ENCODE measurements at places on chromosomes 2 and 18.

DNA sequence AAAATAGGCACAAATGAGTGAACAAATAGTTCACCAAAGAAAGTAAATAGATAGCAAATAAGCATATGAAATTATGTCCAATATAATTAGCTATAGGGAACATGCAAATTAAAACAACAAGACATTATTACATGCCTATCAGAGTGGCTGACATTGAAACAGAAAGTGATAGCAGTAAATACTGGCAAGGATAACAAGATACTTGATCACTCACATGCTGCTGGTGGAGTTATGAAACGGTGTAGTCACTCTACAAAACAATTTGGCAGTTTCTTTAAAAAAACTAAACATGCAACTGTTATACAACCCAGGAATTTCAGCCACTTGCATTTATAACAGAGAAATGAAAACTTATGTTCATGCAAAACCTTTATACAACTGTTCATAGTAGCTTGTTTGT lies 439.2 kb upstream of the ACVR2A start:
- DNase-seq = no peak

DNA sequence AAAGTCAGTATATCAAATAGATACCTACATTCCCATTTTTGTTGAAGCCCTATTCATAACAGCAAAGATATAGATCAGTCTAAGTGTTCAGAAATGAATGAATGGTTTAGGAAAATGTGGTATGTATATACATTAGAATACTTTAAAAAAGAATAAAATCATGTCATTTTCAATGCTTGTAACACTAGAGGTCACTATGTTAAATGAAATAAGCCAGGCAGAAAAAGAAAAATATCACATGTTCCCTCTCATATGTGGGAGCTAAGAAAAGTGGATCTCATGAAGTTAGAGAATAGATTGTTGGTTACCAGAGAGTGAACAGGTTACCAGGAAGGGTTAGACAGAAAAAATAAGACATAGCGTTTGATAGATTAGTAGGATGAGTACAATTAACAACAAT lies 1111.0 kb upstream of the SLC39A10 start:
- no peak for DNase-seq

DNA sequence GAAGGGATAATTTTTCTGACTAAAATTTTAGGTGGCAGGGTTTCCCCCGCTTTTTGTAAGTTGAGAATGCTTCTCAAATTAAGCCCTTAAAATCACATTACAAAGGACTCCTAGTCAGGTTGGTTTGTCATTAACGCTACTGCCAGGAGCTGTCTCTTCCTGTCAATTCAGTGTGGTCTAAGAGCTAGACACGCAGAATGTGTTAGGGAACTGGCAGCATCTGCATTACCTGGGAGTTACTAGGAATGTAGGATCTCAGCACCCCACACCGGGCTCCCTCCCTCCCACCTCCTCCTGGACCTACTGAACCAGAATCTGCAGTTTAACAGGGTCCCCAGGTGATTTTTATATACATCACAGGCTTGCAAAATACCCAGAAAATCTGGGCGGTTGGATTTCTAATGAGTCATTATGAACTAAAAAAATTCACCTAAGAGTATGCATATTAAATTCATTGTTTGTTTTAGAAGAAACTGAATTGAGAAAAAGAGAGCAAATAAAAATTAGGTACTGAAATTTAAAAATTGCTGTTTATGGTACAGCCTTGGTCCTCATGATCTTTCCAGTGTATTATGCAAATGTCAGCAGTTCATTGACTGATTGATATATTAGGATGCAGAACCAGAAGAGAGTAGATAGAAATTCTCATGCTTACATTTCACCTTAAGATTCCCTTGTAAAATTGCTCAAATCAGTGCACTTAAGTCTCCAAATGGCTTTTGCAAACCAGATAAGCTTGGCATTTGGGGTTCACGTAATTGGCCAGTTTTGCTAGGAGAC lies 130.9 kb upstream of the ITGA6 start:
- DNase-seq = no peak

- DNase-seq = no peak
Measured at GRCh38 chr2:36951574-36951973, 14.8 kb downstream of the STRN start.

GRCh38 chr18:14925281-14925709 lies 177.3 kb downstream of the ANKRD30B start:
- no peak for DNase-seq

- no peak for DNase-seq
Measured at GRCh38 chr2:234448506-234449184, 48.2 kb downstream of the ARL4C start.

DNA sequence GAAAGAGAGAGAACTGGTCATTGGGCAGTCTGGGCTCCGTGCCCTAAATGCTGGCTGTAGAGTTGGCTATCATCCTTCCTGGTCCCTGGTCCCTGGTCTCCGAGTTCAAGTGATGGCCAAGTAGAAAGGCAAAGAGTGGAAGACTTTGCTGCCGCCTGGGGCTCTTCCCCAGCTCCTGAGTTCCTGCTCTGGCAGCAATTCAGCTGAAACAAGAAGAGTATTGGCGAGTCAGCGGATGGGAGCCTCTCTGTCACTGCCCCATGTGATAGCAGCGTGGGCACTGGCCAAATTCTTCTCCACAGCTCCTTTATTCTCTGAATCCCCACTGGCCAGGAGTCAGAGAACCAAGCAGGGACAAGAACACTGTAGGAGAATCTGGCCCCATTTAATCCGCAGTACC lies 351.0 kb upstream of the POU3F3 start:
- no peak for DNase-seq

DNA sequence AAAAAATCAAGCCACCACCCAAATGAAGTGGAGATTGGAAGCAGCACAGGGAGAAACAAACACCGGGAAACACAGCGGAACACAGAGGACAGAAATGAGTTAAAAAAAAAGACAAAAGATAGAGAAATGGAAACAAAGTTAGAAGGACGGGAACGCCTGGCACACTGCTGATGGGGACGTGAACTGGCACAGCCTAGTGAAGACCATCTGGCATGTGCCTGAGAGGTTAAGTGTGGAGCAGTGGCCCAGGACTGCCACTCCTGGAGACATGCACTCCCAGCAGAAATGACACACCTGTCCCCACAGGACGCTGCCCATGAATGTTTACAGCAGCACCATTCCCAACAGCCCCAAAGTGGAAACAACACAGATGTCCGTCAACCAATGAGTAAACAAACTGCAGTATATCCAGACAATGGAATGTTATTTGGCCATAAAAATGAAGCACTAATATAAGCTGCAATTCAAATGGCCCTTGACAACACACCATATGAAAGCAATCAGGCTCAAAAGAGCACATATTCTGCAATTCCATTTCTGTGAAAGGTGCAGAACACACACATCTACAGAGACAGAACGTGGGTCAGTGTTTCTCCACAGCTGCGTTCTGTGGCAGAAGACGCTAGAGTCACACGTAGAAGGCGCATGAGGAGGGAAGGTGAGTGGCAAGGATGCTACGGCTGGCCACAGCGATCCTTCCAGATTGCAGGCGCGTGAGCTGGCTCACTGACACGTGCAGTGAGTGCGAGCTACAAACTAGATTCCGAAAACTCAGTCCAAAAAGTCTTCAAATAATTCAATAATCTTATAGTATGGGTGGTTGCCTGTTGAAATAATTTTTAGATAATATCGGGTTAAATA lies 24.6 kb downstream of the THAP4 start:
- no peak for DNase-seq

- DNase-seq = no peak
Measured at GRCh38 chr2:110126906-110127305, 11.3 kb upstream of the MALL start.

DNA sequence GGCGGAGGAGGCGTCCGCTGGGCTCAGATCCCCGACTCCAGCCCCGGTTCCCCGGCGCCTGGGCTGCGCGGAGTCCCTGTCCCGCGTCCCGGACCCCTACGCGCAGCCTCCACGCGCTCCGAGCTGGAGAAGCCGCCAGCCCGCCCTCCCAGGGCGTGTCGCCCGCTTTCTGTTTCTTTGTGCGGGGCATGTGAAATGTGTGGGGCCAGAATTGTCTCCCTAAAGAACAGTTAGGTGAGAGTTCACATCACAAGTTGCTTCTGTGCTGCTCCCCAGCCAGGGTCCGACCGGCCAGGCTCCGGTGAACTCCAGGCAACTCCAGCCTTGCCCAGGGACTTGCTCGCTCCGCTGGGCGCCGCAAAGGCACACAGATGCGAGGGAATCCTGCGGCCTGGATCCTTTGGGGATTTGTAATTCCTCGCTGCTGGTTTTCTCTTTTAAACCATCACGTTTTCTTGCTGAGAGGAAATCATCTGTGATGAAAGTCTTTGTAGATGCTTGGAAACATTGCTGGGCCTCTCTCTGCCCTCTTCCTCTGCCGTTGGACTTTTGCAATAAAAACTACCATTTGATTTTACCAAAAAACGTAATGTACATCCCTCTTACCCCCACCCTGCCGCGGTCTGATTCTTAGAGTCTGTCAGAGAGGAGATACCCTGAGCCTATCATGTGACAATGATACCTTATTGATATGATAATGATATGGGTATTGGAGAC lies 631 bp downstream of the GYPC start:
- DNase-seq = no peak

All from NCI-H1694 (cell line).